ENCODE measurements at places on chromosomes 7 and 10. TPM values are rescaled to one million over a fixed set of nuclear protein-coding genes. Genes with fewer than 3 reads are reported as not detected.

PRR15 gene
- not detected for total RNA-seq

PDK4 gene
- not detected for total RNA-seq

GRCh38 chr10:115049960-115050359, 43.2 kb upstream of the ATRNL1 start:
- no peak for DNase-seq

CYP3A7 gene
- not detected for total RNA-seq
